Posterior vena cava (tissue), 2 donors: ENCODE measurements at places on chromosomes 11 and 22. TPM values are rescaled to one million over a fixed set of nuclear protein-coding genes. Genes with fewer than 3 reads are reported as not detected.

DNA sequence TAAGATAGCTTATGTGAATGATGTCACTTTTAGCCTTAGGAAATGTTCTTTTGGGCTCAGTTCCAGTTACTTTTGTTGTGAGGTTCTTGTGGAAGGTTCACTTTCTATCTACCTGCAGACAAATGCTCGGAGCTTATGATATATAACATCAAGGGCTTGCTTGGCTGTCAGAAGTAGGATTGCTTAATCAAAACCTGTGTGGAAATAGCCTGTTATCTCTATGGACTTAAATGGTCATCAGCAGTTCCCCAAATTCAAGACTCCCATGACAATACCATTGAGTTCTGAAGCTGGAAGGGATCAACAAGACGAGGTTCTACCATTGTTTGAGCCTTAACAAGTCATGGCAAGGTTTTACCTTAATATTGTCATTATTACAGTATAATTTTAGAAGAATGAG is 43.8 kb downstream of the FLI1 start:
- no peak for DNase-seq

DNA sequence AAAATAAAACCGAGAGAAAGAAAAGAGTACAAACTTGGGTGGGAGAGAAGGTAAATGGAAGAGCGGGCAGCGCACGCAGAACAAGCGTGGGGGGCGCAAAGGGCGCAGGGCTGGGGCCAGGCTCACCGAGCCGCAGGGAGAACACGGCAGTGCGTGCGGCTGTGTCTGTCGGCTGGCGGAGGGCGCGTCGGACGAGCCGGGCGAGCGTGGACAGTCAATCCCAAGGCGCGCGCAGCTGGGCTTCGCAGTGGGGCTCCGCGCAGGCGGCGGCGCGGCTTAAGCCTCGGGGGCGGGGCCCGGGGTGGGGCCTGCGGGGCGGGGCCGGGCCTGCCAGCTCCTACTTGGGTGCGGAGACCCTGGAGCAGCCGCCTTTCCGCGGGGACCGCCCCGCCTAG is at the start of gene UCP2:
UCP2 (minus strand) TSS at position 249 of the 395 bp plus-strand sequence. CDS start 4,465 bp downstream, outside the sequence.
- DNase-seq: peak; percentile 95

GRCh38 chr22:22823131-22823810 is 64.3 kb upstream of the IGLL5 start:
- no peak for DNase-seq

GAS2L1 gene
- 25.4 TPM for total RNA-seq

IL18BP gene
- 11.3 TPM for total RNA-seq

MMP11 gene
- 5.8 TPM for total RNA-seq

HSPB2 gene
- 16.5 TPM for total RNA-seq

HTATIP2 gene
- 21.2 TPM for total RNA-seq

DNA sequence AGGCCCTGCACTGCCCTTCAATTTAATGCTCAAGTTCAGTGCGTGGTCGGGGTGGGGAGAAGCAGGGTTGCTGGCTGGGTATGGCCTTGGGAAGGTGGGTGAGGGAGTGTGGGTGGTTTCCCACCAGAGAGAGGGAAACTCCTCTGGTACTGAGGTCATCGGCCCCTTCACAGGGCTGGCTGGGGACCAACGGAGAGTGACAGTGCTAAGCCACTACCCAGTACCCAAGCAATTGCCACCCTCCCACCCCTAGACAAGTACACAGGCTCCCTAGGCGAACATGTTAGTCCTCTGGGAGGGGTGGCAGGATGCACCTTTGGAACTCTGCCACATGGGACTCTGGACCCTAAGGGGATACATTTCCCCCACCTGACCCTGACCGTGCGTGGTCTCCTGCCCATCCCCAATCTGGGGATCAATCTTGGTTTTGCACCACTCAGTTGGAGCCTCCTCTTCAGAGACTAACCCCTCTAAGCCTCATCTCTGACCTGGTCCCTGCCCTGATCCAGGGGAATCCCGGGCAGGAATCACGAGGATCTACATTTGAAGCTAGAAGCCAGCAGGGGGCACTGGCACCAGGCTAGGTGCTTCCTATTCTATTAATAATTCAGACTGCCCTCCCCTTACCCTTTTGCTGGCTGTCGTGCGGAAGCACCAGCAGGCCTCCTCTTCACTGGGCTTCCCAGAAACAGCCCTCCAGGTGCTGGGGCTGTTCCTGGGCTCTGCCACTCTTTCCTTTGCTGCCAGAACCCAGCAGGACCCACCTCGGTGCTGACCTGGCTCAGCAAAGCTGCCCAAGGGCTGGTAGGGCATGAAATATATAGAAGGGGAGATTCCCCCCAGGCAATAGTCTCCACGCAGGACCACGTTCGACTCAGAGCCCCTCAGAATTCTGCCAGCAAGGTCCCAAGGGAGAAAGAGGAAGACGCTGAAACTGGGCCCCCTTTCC is 377.7 kb downstream of the TENM4 start:
- no peak for DNase-seq

DNA sequence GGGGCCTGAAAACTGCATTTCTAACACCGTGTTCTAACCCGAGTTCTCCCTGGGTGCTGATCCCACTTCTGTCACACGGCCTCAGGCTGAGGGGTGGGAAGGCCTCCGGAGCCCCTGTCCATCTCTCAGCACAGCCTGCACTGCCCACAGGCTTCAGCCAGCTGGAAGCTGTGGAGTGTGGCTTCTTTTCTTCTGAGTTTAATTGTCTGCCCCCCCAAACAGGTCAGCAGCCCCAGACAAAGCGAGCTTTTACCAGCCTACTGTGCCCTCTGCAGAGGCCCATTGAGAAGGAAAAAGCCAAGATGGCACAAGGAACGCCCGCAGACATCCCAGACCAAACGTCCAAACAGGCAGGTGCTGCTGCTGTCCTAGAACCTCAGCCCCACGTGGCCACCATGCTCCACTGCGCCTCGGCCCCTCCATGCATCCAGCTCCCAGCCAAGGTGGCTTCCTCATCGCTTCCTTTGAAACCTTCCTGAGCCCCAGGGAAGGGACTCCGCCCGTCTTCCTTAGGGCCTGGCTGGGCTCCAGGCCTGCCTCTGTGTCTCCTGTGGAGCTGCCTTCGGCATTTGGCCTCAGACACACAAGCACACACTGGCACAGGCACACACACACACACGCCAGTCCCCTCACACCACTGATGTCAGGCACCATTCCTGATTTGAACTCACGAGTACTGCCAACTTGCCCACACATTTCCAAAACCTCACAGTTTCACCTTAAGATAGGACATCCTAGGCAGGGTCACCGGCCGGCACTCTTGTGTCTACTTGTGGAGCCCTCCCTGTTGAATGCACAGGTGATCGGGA is 1.7 kb downstream of the MOB2 start:
- DNase-seq: peak; percentile 76

DNA sequence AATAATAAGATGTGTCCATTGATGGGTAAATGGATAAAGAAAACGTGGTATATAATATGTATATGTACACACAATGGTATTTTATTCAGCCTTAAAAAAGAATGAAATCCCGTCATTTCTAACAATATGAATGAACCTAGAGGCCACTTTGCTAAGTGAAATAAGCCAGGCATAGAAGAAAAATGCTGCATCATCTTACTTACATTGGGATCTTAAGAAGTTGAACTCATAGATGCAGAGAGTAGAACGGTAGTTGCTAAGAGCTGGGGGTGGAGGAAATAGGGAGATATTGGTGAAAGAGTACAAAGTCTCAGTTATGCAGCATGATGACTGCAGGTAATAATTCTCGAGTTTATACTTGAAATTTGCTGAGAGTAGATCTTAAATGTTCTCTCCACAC is 14.3 kb upstream of the SLC36A4 start:
- DNase-seq: no peak

CYB5R2 gene
- total RNA-seq: 5.0 TPM

OR5P2 gene
- not detected for total RNA-seq

DNA sequence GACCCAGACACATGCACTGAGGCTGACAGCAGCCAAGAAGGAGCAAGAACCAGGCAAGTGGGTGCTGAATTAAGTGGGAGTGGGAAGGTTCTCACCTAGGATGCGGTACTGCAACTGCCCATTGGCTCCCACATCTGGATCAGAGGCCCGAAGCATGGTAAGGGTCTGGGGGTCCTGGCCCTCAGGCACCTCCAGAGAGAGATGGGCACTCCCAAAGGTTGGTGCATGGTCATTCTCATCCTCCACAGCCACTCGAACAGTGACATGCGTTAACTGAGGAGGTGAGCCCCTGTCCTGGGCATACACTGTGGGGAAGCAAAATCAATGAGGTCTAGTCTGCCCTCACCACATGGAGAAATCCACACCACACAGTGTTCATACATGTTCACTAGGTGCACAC is 9.3 kb upstream of the TPP1 start:
- DNase-seq: no peak

DNA sequence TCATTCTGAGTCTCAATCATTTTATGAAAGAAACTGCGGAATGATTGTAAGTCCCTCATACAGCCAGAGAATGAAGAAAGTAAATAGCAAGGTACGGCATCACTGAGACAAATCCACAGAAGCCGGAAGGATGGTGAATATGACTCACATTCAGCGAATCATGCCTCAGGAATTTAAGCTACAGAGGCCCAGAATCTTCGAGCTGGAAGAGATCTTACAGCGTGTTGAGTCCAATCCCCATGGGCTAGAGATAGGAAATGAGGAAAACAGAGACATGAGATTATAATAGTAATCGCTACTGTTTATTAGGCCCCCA is 173.2 kb downstream of the KIF18A start:
- DNase-seq: no peak

DNA sequence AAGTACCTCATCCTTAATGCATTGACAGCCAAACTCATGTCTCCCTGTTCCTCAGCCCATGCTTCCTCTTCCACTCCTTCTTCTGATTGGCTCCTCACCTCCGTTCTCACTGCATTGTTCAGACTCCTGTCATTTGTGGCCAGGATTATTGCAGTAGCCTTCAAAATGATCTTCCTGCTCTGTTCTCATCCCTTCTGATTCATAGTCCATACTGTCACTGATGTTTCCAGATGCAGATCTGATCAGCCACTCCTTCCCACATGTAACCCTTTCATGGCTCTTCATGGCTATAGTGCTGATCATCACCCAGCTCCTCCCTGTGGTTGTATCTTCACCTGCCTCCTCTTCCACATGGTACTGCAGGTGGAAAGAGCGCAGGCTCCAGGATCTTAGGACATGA is 71.7 kb downstream of the DEPDC5 start:
- no peak for DNase-seq

- no peak for DNase-seq
Measured at GRCh38 chr11:22976146-22976545, 115.9 kb upstream of the CCDC179 start.

GRCh38 chr11:40183073-40184064 is 1276.1 kb downstream of the LRRC4C start:
- no peak for DNase-seq

DNA sequence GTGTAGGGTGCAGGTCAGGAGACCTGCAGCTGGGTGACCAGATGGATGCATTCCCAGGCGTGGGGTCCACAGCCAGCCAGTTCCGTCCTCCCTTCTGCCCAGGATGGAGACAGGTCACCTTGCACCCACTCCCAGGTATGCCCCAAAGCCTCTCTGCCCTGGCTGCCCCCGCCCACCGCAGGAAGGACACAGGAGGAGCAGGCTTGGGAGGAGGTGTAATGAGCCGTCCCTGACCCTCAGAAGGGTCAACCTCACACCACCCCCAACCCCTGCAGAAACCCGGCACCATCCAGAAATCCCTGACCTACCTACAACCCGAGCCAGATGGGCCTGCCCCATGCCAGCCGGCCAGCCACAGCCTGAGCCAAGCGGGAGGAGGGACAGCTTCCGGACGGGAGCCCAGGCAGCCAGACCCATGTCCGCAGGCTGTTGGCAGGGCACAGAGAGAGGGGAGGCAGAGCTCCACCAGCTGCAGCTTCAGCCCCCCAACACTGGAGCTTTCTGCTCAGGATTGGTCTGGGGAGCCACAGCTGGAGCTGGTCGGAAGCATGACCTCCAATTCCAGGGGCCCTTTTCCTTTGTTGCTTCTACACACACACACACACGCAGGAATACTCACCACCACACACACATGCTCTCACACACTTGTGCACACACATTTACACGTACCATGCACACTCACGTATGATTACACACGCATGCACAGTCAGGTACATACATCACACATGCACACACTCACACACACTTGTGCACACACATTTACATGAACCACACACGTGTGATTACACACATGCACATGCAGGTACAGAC is 5.3 kb downstream of the IFITM10 start:
- DNase-seq: peak; percentile 79

GRCh38 chr22:40156001-40156516 is 21.7 kb upstream of the TNRC6B start:
- no peak for DNase-seq

RIN1 gene
- total RNA-seq: 7.4 TPM

DNA sequence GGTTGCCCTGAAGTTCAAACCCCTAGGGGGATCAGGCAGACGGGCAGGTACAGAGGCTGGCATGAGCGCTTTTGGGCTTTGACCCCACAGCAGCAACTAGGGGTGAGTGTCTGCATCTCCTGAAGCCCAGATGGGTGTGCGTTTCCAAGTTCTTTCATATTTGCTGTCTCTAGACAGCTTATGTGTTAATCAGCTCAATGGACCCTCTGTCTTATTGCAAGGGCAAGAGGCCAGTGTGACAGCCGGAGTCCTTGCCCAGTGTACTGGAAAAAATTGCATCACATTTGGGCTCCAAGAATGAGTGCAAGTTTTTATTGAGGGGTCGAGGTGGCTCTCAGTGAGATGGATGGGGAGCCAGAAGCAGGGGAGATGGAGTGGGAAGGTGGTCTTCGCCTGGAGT is 1863.7 kb upstream of the RAG2 start:
- DNase-seq: no peak

OR2AT4 gene
- not detected for total RNA-seq

- DNase-seq: no peak
Measured at GRCh38 chr11:36500315-36500721, 9.8 kb downstream of the TRAF6 start.

SYCE3 gene
- total RNA-seq: not detected

DNA sequence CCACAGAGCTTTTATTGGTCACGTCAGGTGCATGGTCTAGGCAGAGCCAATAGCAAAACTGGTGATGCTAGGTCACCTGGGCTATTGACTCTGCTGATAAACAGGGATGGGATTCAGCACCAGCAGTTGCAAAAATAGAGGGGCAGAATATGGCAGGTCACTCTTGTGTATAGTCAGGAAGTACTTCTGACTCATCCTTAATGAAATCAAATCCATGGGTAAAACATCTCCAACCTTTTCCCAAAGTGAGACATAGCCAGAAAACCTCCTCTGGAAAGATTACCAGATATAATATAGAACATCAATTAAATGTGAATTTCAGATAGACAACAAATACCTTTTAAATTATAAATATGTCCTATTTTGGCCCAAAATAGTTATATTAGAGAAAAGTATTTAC is 383.2 kb downstream of the METTL15 start:
- DNase-seq: no peak

EXPH5 gene
- 1.3 TPM for total RNA-seq

DNA sequence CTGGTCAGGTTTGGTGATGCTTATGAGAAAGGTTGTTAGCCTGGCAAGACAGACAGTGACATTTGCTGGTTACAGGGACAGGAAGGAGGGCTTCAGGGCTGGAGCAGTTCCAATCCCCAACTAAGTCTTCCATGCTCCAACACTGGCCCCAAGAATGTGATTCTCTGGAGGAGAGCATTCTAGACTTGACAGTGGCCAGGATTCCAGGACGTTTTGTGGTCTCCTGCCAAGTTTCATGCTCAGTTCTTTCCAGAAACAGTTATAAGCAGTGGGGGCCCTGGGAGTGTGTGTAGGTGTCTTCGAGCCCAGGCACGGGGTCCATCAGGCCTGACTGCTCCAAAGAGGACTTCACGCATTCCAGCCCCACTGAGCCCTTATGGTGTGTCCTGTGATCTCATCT is 8.9 kb upstream of the GRK3 start:
- no peak for DNase-seq

DEPDC7 gene
- 1.4 TPM for total RNA-seq
